ENCODE measurements at places on chromosomes 6 and 20. TPM values are rescaled to one million over a fixed set of nuclear protein-coding genes. Genes with fewer than 3 reads are reported as not detected.
A peak's percentile ranks its signal among the peaks of the same experiment; 100 is the strongest.

GRCh38 chr20:59269411-59270025 lies 30.9 kb upstream of the EDN3 start:
- no peak for DNase-seq

- DNase-seq = no peak
Observed at GRCh38 chr6:80962382-80962781, 790.1 kb downstream of the TENT5A start.

DNA sequence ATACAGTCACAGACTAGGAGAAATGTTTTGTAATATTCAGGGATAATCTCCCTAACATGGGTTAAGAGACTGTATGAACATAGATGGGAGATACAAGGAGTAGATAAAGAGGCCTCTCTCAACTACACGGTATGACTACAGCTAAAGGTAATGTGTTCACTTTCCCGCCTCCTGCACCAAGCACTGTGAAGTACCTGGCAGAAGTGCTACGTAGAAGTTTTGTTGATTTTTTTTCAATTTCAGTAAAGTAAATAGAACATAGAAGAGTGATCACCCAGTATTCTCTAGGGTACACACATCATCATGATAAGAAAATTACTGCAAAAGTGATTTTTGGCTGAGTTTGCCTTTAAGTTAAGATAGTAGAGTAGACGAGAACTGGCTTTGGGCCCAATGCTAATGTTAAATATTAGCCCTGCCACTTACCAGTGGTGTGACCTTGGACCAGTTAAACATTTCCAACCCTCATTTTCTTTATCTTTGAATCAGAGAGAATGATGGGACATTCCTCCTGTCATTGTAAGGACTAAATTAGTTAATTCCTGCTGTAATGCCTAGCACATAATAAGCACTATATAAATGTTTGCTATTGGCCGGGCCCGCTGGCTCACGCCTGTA lies 183.6 kb downstream of the COL9A1 start:
- no peak for DNase-seq

DNA sequence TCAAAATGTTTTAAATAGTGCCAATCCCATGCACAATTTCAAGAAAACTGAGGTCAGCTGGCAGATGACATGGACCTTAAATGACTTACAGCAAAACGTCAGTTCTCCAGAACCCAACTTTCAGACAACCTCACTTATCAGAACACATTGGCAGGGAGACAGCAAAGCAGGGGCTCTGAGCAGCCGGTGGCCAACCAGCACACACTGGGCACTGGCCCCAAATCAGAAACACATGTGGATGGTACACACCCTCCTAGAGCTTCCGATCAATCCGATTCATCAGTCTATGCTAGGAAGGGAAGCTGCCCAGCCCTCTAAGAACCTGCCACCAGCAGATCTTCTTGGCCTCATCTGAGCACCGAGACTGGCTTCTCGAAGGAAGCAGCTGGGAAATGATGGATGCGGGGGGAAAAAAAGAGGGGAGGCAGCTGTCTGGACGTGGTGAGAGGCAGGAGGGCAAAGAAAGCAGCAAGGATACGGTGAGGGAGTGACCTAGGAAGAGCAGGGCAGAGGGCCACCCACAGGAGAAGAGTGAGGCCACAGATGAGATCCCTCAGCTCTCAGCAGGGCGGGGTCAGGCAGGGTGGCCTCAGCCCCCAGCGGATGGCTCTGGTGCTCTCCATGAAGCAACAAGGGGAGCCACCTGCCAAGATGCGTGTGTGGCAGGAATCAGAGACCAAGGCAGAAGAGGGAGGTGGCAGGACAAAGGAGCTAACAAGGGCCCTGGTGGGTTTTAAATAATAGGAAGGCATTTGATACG lies 32.9 kb downstream of the TAF4 start:
- DNase-seq = peak; percentile 31

DNA sequence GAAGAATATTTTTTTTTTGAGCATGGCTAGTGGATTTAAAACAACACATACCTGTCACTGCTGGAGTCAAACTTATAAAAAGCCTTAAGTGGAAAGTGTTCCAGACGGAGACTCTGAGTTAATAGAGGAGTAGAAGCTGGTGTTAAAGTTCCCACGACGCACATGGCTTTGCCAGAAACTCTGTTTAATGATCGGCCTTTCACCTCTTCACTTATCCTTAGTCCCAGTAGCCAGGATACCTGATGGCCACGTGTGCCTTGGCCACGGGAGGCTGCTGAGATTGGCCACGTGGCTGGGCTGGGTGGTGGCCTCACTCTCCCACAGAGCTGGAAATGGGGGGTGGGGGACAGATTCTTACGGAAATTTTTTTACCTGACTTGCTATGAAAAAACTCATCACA lies 333.1 kb downstream of the ZFAND3 start:
- DNase-seq = no peak

DNA sequence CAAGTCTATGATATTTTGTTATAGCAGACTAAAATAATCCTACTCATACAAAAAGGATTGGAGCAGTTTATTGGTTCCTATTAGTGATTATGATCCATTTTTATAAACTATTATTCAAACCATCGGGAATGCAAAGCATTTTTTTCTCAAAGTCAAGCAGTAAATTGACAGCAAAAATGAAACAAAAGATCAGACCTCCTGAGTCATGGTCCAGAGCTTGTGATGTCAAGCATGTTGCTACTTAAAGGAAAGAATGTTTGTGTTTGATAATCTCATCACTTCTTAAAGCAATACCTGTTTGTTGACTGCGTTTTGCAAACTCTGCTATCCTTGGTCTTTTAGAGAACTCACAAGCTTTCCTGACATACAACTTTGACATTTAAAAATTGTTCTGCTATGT lies 204.4 kb downstream of the SAMD5 start:
- DNase-seq = no peak

- no peak for DNase-seq
Observed at GRCh38 chr20:44805335-44805978, 4.9 kb downstream of the RIMS4 start.

DNA sequence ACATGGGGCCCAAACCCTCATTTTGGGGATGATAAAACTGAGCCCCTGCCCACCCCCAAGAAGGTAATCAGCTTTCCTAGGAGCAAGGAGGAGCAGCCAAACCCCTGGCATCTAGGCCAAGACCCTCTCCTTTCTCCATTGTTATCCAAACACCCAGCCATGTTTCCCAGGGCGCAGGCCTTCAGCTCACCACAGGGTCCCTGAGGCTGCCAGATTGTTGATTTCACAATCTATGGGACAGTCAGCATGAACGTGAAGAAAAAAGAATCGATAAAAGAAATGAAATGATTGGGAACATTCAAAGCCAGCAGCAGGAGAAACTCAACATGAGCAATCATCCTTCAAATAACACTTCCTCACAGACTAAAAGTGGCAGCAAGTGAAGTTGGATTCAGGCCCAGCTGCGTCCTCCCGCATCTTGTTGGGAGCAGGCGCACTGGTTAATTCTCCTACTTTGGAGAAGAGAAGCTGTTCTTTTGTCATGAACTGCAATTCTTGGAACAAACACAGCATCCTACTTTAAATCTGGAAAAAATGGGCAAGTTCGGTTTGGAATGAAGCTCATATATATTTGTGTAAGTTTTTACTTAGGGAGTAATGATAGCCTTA lies 241.8 kb upstream of the PRDM1 start:
- peak; percentile 73 for DNase-seq

DNA sequence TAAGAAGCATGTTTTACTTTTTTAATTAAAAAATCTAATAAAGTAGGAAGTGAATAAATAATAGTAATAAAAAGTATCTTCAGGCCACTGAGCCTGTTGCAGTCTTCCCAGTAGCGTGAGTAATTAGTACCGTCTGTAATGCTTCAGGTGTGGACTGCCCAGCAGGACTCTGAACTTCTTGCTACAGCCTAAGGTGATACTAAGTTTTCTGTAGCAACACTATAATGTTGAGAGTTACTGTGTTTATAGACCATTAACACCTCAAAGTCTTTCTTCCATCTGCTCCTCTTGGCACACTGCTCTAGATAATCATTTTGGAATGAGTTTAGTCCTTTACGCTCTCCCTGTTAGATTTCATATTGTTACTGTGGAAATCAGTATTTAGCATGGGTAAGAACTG lies 28.4 kb downstream of the VAPB start:
- no peak for DNase-seq

GRCh38 chr6:157597461-157598312 lies 216.7 kb downstream of the ZDHHC14 start:
- DNase-seq = no peak

DNA sequence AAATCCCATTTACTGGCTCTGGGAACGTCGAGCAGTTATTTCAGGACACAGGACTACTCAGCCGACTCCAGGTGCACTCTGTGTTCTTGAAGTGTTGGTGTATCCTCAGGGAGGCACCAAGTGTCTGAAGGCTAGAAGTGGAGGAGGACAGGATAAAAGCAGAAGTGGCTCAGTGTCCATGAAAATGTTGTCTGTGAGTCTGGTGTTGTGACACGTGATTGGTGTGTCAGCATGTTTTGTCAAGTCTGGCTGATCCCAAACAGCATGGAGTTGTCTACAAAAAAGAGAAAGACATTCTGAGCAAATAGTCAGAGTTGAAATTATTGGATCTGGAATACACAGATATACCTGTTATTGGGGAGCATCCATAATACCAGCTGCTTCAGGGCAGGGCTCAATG lies 30.3 kb downstream of the SCGN start:
- no peak for DNase-seq

DNA sequence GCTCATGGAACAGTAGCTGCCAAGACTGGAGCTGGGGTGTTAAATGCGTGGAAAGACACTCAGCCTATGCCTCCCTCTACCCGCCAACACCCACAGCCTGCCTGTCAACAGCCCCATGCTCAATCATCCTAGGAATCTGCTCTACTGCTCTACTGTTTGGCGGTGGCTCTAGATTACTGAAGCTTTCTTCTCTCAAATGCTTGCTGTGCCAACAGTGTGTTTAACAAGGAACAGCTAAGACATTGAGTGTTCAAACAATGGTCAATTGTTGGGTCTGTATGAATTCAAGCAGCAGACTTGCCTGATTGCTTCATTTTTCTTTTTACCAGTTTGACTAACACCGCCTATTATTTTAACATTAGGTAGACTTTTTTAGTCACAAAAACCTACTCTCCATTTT lies 258.6 kb downstream of the SOD2 start:
- no peak for DNase-seq

DNA sequence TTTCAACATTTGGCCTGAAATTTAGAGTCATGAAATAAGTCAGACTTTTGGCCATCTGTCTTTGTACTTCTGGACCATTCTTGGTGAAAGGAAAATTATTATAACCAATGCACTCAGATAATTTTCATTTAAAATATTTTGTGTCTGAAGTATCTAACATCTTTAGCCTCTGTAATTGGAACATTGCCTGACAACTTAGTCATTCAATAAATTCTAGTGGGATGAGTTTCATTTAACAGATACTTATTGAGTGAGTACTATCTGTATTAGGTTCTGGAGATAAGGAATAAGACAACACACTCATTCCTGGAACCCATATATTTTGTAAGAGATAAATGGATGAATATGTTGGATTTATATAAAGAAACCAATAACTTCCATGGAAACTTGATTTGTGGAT lies 536.0 kb downstream of the BCKDHB start:
- DNase-seq = no peak

DNA sequence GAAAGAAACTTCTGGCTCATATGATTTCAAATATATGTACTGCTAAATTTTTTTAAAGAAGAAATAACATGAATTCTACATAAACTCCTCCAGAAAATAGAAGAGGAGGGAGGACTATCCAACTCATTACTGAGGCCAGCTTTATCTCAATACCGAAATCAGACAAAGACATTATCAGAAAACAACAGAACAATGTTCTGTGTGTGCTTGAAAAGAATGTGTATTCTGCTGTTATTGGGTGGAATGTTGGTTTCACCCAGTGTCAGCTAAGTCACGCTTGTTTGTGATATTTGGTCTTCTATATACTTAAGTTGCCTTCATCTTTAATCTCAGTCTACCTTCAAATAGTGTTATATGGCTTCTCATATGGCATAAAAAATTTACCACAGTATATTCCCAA lies 18.6 kb upstream of the ELOVL2 start:
- DNase-seq = no peak

DNA sequence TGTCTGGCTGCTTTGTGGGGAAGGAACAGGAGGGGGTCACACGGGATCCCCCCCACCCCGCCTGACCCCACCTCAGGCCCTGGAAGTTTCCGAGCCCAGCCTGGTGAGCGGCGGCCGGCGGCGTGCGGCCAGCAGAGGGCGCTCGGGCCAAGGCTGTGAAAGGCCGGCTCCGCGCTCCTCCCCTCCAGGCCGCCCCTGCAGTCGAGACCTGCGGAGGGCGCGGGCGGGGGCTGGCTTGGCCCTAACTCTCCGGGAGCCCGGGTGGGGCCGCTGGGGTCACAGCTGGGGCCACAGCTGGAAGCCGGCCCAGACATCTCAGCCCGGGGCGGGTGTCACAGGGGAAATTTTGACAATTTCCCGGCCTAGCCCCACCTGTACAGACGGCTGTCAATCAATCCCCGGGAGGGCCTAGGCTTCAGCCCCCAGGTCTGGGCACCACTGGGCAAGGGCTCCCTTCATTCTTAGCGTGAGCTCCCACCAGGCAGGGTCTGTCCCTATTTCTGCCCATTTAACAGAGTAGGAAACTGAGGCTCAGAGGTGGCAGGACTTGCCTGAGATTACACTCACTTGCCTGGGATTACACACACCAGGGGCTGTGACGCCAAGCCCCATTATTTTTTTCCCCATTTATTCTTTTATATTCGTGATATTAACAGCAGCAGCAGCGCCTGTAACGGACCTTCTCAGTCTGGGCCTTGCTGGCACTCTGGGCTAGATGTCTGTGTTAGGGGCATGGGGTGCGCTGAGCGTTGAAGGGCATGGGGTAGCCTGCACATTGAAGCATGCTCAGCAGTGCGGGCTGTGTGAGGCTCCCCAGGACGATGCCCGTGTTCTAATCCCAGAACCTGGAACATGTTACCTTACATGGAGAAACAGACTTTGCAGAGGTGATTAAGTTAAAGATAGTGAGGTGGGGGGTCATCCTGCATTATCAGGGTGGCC lies 23.0 kb downstream of the ZBP1 start:
- DNase-seq = peak; percentile 66

DNA sequence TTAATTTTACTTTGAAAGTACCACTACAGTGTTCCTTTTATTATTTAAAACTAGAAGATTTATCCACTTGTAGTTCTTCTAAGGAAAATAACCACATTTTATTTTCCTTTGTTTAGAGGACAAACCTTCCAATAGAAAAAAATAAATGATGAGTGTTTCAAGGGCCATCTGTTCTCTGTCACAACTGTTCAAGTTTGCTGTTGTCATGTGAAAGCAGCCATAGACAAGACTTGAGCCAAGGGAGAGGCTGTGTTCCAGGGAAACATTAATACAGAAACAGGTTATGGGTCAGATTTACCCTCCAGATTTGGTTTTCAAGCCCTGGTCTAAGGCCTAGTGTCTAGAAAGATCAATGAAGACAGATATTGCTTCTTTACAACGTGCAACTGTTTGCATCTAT lies 463.6 kb downstream of the C6orf118 start:
- DNase-seq = no peak

Gene CPNE5
- 10.4 TPM for total RNA-seq

Gene PDYN
- not detected for total RNA-seq

Gene UST
- total RNA-seq = 1.5 TPM

Gene SERPINB1
- total RNA-seq = 27.4 TPM

Gene SIRPD
- total RNA-seq = not detected

Gene DYNLT1
- total RNA-seq = 133 TPM

Gene MYBL2
- 0.12 TPM for total RNA-seq

Gene PNLDC1
- total RNA-seq = 0.20 TPM

Gene GJA10
- not detected for total RNA-seq

Gene KIF13A
- 91.9 TPM for total RNA-seq

Measured in heart left ventricle (tissue), 16 donors.